NCI-H1436 (cell line): ENCODE measurements at places on chromosomes 3 and 15.

DNA sequence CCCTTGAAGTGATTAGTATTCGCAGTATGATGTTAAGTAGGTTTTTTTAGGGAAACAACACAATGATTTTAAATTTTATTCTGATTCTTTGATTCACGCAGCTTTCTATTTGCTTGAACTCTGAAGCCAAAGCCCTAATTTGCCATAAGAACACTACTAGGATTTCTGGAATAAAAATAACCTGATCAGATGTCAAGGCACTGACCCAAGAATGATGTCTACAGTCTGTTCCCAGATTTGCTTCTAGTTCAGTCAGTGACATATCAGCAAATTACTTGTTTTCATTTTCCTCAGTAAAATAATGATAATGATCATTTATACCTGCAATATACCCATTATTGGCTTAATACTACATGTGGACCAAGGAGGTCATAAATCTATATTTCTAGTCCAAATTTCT, 179.5 kb upstream of the EIF1B start:
- DNase-seq, result no peak

- DNase-seq, result no peak
These were observed 45.7 kb upstream of the MGLL start for GRCh38 chr3:127867986-127868385.

- no peak for DNase-seq
These were observed 211.9 kb upstream of the MRPL3 start for GRCh38 chr3:131714585-131715220.

- no peak for DNase-seq
These were observed 13.0 kb downstream of the ST3GAL6 start for GRCh38 chr3:98776140-98776493.

GRCh38 chr3:120448756-120449155, 2.0 kb downstream of the FSTL1 start:
- no peak for DNase-seq
